ENCODE measurements at places on chromosomes 12 and 14.

- DNase-seq = no peak
These were observed 16.0 kb upstream of the RIC8B start for GRCh38 chr12:106758349-106759110.

DNA sequence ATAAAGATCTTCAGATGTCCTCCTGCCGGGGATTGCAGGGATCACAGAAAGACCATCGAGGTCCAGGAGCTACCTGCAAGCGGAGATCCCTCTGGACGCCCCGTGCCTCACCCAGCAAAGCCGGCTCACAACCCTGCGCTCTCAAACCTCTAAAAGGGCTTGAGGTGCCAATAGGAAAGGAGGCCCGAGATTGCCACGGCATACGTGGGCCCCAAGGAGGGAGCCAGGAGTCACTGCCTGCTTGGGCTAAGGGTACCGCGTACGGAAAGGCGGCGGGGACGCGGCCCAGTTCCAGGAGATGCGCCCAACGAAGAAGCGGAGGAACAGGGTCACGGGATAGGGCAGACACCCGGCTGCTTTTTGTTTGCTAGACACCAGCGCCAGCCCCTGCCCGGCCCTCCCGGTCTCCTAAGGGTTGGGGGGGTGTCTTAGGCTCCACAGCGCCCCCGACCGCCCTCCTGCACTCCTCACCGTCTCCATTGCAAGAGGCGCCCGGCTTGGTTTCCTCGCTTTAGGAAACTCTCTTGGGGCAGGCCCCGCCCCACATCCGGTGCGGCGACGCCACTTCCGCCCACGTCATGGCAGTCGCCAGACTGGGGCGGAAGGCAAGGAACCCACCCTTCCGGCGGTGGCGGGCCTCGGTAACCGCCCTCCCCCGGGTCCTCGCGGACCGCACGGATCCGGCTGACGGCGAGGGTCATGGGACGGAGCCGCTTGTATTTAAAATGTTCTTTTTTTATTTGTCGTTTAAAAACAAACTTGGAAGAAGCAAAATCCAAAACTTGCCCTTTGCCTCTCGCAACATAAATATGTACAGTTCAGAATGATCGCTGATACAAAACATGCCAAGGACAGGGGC is at the start of gene PRKAG1:
PRKAG1 (minus strand) TSS at position 516 of the 859 bp plus-strand sequence; CDS start at position 480, 36 bp downstream.
- DNase-seq = peak; percentile 97

DNA sequence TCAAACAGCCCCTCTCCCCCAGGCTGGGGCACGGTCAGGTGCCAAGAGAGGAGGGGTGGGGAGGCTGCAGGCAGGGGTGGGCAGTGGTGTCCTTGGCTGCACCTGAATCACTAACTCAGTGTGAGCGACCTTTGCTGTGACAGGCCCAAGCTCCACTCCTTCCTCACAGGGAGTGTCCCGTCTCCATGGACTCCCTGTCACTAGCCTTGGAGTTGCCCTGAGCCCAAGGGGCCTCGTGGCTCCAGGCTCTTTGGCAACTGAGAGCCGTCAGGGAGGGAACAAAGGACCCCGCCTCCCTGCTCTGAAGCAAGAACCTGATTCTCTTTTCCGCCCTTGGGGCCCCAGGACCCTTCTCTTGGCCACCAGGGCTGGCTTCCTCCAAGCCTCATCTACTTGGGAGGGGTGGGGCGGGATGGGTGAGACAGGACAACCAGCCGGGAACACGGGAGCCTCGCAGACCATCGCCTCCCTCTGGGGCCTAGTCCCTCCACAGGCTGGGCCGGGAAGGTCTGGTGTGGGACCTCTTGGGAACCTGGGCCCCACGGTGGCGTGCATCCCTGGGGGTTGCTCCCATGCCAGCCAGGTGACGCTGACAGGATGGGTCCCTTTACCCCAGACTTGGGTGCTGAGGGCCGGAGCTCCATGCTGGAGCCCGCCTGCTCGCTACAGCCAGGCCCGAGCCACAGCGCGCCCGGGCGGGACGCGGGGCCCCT is 935 bp upstream of the ADSS1 start:
- no peak for DNase-seq

DNA sequence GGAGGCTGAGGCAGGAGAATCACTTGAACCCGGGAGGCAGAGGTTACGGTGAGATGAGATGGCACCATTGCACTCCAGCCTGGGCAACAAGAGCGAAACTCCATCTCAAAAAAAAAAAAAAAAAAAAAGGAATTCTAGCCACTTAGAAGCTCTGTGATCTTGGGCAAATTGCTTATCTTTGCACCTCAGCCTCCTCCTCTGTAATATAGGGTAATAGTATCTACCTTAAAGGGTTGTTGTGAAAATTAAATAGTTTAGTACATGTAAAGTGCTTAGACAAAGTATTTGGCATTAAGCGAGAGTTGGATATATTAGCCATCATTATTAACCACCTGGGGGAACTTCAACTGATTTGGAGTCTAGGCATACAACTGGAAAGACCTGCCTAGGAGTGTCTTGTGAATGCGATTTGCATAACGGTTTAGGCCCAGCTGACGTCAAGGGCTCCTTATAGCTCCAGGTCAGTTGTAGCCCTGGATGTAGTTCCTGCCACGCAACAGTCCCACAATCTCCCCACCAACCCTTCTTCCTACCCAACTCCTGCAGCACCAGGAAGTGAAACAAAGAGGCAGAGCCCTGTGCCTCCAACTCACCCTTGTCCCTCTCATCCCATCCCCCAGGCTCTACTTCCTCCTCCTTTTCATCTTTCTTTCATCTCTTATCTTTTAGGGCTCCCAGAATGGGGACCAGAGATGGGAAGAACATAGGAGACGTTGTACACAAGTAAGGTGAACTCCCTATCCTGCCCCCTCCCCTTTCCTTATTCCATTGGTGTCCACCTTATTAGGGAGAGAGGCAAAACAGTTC is 2.1 kb upstream of the IL23A start:
- no peak for DNase-seq

GRCh38 chr14:83974647-83975163 is 1555.2 kb upstream of the FLRT2 start:
- no peak for DNase-seq

DNA sequence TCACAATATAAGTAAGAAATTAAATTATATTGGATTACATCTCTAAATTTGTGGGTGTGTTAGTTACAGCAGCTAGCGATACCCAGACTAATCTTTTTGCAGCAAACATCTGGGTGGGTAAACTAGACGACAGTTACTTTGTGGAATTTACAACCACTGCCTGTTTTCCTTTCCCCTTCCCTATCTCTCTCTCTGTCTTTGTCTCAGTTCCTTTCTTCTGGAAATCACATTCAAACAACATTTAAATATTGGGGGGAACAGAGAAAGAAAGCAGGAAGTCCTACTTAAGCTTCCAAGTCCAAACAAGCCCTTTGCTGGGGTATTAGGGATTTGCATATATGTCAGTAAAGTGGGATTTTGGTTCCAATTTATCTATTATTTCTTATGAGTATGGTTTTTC is 97.6 kb downstream of the WIF1 start:
- DNase-seq = no peak

GRCh38 chr12:100267603-100268281 is 765 bp downstream of the SCYL2 start:
- no peak for DNase-seq

- DNase-seq = no peak
These were observed 6.2 kb upstream of the KRT84 start for GRCh38 chr12:52391618-52392002.

DNA sequence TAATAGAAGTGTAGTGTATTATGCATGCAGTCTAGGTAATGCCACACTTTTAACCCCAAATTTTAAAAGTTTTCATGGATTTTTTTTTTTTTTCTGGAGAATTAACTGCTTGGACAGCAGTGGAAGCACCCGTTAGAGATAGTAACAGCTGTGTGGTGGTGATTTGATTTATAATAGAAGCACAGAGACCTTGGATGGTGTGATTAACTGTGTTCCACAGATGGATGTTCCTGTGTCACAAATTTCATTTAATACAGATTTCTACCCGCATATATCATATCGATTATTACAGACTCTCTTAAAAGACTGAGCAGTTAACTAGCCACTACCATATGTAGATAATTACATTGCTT is 47.0 kb downstream of the IFT81 start:
- DNase-seq = no peak

GRCh38 chr12:131357185-131357747 is 353.6 kb upstream of the SFSWAP start:
- no peak for DNase-seq

- DNase-seq = no peak
These were observed 92.6 kb upstream of the TMPO start for GRCh38 chr12:98422812-98423211.

GRCh38 chr12:49796606-49797448 is 31.4 kb downstream of the NCKAP5L start:
- DNase-seq = no peak

GRCh38 chr12:58681730-58682129 is 238.6 kb downstream of the LRIG3 start:
- no peak for DNase-seq

DNA sequence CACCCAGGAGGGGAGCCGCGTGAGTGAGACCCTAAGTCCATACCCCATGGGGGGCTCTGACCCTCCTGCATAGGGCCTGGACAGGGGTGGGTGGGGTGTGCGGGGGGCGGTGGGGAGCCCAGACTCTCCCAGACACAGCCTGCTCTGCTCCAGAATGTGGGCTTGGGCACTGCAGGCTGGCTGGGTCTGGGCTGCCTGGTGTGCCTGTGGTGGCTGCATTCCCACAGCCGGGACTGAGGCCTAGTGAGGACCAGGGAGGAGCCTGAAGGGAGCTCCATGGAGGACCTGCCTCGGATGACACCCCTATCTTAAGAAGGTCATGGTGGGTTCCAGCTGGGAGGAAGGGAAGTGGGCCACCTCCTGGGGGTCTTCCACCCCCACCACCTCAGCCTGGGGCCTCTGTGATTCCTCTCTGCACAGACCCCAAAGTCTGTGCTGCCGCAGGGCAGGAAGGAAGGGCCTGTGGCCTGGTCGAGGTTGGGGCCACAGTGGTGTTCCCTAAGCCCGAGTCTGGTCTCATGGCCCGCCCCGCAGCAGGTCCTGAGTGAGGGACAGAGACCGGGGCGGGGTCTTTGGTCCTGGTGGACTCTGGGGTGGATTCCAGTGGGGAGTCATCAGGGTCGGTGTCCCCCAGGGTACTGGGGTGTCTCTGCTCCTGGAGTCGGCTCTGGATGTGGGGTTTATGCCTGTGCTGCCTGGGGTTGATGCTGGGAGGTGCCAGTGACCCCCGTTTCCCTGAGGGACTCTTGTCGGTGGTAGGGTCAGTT is 392.3 kb downstream of the TMEM121 start:
- no peak for DNase-seq

GRCh38 chr14:92353447-92353846 is 30.5 kb downstream of the SLC24A4 start:
- no peak for DNase-seq

DNA sequence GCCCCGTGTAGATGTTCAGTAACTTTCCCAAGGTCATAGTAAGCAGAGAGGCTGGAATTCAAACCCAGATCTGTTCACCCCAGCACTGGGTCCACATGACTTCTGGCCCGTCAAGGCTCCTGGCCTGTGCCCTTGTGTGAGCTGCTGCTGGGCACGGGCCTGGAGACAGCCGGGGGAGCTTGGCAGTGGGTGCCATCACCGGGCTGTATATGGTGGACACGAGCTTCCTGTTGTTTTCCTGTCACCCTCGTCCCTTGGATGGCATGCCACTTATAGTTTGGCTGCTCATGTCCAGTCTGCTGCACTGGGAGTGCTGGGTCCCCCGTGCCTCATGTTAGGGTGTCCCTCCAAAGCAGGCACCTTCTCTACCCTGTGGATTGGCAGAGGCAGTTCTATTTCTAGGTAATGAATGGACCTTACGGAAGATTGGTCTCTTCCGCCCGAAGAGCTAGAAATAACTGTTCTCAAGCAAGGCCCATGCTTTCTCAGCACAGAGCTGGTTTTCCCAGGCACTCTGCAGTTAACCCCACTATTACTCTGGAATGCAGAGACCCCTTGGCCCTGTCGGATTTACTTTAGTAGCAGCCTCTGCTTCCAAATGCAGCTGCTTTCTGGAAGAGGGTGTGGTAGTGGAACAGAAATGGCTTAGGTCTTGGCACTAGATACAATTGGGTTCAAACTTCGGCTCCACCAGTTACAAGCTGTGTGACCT is 44.3 kb downstream of the ELK3 start:
- no peak for DNase-seq

DNA sequence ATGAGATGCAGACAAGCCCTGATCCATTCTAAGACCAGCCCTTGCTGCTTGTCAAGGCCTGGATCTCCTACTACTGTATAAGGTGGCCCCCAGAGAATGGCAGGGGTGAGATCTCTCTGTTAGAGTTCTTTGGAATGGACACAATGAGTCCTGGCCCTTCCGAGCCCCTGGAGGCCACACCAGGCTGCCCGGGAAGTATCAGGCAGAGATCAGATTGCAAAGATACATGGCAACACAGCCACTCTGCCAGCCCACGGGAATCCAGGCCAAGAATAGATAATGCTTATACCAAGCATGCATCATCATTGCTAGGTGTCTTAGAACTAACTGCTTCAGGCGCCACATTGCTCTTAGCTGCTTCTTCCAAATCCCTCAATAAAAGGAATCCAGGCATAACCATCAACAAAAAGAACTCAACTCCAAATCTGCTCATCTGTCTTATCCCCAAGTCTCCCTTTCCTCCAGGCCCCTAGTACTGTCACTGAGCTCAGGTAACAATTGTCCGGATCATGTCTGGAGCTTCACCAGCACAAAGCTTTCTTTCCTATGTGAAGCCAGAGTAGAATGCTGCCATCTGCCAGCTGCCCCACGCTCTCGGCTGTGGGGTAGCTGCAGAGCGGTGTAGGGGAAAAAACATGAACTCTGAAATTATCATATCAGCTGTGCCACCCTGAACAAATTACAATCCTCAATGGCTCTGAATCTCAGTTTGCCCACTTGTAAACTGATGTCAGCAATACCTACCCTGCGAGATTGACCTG is 5.5 kb upstream of the VASH1 start:
- no peak for DNase-seq

GRCh38 chr12:12543959-12544358 is 18.7 kb downstream of the DUSP16 start:
- no peak for DNase-seq

GRCh38 chr12:26346736-26347135 is 151.4 kb downstream of the SSPN start:
- no peak for DNase-seq

DNA sequence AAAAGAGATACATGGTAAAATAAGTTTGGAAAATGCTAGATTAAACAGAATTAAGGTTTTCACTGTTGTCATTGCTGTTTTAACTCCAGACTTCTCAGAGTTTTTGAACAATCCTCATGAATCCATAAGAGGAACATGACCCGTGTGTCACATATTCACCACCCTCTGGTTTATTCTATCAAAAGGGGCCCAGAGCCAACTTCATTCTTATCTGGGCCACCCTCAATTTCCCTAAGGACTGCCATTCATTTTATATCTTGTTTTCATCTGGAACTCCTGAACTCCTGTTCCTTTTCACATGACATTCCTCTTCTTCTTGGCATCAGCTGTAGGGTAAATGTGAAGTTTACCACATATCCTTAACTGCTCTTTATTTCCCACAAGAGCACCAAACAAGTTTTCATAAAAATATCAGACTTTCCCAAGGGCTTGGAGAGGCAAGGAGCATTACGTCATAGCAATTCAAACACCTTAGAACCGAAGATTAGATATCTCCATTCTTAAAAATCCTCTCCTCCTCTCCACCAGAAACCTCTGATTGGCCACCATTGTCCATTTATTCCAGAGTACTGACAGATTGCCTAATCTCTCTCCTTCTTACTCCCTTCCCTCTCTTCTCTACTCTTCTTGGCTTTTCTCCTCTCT is 225.2 kb downstream of the SEC23A start:
- DNase-seq = no peak
